Hepatocyte (in vitro differentiated cells): ENCODE measurements at places on chromosomes 13 and 19.

DNA sequence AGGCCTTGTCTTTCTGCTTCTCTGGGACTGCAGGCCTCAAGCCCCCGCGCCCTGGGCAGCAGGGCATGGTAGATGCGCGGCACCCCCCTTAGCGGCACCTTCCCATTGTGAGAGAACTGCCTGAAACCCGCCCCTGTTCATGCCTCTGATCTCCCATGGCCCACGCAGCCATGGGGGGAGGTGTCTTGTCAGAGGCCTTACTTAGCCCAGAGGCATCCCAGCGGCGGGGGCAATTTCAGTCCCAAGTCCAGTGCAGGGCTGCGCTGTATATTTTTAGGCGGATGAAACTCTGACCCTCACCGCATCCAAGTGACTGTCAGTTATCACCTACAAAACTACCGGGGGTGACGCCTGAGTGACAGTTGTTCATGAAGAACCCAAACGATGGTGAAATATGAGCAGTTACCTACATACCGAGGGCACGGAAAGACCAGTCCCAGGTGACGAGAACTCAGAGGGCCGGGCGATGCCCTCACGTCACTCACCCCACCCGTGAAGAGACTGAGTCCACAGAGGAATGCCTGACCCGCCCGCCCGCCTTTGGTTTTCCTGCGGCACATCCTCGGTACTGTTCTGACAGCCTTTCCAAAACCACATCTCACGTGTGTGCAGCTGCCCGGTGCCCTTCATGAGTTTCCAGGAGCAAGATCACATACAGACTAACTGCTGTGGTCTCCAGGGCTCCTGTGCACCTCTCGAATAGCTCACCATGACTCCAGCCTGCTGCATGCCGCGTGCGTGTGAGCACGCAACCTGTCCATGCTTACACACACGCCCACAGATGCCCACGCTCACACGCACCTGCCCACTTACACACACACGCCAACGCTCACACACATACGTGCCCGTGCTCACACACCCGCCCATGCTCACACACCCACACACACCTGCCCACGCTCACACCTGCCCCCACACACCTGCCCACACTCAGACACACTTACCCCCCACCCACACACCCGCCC is 14.4 kb downstream of the IL17D start:
- no peak for DNase-seq

GRCh38 chr13:110349239-110349638 is 42.2 kb downstream of the COL4A2 start:
- no peak for DNase-seq

DNA sequence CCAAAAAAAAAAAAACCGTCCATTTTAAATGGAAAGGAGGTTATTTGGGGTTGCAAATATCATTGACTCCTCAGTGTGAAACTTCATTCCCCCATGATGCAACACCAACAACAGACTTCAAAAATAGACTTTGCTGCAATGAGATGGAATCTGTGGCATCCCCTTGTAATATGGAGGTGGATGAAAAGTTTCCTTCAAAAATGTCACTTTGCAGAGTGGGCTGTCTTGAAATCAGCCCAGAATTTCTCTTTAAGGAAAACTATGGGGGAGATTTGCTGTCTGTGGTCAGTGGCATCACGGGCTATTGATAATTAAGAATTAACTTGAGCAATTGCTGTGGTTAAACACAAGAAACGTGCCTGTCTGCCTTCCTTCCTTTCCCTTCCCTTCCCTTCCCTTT is 1.5 kb downstream of the GPR18 start:
- no peak for DNase-seq

- no peak for DNase-seq
These were observed 342.7 kb downstream of the COG6 start for GRCh38 chr13:39998166-39998565.

DNA sequence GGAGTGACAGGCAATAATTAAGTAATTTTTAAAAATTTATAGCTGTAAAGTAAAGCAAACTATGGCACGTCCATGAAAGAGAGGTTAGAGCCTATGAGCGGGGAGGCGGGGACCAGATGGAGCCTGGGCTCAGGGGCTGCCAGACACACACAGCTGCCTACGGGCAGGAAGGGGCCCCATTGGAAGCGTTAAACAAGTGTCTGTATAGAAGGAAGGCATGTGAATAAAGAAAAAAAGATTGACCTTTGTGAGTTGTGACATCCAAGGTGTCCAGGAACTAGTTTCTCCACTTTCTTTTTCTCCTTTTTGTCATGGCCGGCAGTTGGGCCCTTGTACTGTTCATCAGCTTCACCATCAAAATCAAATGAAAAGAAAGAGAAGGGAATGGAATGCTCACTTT is 56.8 kb downstream of the LRCH1 start:
- no peak for DNase-seq

DNA sequence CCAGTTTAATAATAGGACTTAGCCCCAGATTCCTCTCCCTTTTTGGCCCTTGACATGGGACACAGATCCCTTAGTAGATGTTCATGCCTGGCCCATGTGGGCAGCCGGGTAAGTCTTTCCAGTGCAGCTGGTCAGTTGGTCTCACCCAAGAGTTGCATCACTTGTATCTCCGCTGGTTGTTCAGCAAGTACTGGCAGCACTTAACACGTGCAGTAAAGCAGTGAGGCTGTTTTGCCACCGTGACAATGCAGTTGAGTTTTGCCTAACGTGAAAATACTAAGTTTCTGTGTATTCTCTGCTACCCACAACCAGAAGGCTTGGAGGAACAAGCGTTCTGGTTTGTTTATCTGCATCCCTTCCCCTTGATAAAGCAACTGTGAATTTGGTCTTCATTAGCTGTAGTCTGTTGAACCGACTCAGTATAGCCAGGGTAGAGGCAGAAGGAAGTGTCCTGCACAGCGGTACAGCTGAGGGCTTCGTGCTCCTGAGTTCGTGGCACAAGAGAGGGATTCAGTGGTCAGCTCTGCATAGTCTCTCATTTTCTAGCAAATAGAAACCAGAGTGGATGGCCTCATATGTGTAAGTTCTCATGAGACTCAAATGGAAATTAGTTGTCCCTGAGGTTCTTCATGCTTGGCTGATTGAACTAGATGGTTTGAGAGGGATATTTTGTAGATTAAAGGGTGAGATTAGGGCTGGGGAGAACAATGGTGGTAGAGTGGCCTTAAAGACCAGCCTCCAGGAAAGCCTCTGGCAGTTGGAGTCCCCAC is 50.3 kb downstream of the ARHGEF7 start:
- DNase-seq: no peak

DNA sequence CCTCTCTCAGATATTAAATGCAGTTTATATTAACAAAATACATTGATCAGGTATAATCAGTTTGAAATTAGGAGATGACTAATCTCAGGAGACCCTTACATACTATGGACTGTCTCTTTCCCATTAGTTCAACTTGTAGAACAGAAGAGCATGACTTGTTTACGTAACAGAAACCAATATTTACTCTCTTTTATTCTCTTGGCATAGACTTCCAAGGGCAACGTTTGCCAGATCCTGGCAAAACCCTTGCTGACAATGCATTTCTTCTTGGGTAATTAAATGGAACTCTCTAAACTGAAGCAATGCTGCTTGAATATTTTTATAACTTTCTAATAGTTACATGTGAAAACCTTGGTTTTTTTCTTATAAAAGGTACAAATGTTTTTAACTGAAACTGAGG is 68.3 kb upstream of the MYO16 start:
- no peak for DNase-seq

DNA sequence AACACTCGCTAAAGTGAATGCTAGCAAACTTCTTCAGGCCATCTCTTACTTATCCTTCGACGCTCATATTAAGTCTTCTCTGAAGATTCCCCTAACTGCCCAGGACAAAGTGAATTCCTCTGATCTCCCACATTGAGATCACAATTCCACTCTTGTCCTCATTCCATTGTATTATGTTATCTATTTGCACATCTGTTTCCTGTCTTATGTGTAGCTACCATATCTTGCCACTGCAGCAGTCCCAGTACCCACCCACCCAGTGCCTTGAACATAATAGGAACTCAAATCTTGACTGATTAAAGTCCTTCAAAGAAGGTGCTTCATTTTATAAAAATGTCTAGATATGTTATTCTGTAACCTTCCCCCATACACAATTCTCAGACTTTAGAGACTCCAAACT is 702.3 kb downstream of the DIAPH3 start:
- DNase-seq: no peak

DNA sequence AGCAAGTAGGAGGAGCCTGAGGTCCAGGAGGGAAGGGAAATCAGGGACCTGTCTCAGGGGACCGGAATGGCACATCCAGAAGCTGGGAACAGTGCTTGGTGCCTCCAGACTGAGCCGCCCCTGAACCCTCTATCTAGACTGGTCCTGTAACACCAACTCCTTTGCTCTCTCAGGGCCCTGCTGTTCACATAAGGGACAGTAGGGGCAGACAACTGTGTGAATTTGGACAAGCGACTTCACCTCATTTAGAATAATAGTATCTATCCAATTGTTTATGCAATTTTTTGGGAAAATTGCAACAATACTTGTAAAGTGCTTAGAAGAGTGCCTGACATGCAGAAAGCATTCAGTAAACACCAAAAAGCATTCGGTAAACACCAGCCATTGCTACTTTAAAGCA is 14.0 kb downstream of the SYMPK start:
- no peak for DNase-seq

DNA sequence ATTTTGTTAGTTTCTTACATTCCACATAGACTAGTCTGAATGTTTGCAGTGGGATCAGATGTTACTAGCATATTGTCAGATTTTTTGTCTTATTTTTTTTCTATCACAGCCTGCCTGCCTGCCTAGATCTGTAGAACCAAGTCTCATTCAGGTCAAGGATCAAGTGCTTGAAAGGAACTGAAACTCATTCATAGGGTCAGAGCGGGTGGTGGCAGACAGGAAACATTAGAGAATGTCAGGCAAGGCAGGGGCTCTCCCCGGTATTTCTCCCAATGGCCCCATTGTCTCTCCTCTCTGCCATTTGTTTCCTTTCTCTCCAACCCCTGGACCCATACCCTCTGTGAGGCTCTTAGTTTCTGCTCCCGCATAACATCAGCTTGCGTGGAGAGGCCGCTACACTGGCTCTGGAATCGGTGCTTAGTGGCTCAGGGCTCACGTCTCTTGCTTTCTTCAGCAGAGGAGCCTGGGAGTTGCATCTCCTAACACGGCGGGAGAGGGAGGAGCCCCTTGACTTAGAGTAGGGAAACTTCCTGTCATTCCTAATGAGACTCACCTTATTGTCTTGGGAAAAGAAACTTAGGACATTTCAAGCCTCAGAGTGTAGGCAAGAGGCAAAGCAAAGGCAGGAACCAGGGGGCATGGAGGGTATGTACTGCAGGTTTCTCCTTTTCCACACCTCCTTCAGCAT is 35.6 kb upstream of the SPATA13 start:
- DNase-seq: no peak

DNA sequence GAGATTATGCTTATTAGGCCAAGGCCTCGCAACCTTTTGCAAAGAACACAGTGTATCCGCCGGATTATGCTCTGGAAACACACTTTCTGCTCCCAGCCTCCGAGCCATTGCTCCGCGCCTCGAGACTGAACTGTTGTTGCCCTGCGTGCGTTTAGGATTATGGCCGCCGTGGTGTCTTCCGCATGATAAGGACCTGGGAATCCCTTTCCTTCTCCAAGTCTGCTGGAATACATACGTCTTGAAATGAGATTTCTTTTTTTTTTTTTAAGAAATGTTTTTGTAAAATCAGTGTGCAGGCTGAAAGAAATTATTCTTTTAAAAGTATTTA is 89.8 kb upstream of the SOX1 start:
- no peak for DNase-seq

DNA sequence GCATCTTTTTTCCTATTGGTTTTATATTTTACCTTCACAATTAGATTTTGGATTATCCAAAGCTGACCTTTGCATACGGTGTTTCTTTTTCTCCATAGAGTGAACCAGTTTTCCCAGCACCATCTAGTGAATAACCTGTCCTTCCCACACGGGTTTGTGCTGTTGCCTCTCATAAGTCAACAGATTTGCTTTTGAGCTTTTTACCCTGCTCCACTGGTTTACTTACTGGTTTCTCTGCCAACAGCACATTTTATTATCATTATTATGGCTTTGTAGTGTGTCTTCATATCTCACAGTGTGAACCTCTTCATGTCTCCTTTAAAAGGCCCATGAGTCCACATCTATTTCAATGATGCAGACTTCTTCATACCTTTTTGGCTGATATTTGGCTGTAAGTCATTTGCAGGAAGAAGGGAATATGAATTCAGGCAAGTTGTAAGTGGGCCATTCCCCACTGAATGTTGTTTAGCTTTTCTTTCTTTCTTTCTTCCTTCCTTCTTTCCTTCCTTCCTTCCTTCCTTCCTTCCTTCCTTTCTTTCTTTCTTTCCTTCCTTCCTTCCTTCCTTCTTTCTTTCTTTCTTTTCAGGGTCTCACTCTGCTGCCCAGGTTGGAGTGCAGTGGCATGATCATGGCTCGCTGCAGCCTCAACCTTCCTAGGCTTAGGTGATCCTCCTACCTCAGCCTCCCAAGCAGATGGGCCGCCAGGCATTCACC is 86.8 kb downstream of the TM9SF2 start:
- no peak for DNase-seq

- DNase-seq: no peak
These were observed 1348.6 kb upstream of the SLC10A2 start for GRCh38 chr13:104414771-104415170.

DNA sequence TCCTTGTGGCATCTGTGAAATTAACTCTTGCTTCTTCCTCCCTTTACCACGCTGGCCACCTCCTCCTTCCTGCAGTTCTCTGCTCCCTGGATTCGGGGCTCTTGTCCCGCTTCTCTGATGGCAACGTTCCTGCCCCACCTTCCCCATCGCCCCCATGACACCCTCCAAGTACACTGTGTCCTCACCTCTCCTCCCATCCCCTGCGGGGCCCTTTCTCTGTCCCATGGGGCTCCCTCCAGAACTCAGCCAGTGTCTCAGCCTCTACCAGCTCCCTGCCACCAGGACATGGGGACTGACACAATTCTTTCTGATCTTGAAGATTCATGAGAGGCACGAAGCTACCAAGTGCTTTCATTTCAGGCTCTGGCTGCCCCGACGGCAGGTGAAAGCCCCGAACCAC is 9.1 kb downstream of the CARS2 start:
- no peak for DNase-seq

DNA sequence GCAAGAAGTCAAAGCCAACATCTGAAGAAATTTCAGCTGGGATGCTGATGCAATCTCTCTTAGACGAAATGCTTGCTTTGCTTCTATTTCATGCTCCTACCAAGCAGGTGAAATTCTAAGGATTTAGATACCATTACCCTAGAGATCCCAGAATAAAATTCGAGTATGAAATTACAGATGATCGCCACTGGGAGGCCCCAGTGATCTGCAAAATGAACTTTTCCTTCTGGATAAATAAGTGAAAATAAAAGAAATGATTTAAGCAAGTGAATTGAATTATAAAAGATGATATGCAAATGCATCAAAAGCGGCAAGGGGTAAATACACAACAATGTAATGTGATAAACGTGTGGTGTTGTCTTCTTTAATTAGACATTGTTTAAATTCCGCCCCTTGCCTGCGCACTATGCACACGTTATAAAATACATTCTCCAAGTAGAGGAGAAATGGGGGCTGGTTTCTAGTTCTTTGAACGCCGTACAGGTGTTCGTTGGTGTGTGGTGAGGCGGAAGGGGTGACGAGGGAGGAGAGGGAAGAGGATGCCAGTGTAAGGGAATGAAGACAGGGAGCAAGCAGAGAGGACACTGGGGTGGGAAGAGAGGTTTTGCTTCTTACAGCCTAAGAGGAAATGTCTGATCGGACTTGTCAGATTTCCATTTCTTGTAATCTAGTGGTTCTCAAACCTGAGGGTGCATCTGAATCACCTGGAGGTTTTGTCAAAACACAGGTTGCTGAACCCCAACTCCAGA is 58.0 kb downstream of the ERCC5 start:
- DNase-seq: no peak
